ENCODE measurements at places on chromosomes 1 and 21.

GRCh38 chr1:93668951-93669350 lies 12.7 kb downstream of the BCAR3 start:
- no peak for DNase-seq

GRCh38 chr1:225603538-225604354 lies 49.2 kb downstream of the ENAH start:
- peak; percentile 83 for DNase-seq

DNA sequence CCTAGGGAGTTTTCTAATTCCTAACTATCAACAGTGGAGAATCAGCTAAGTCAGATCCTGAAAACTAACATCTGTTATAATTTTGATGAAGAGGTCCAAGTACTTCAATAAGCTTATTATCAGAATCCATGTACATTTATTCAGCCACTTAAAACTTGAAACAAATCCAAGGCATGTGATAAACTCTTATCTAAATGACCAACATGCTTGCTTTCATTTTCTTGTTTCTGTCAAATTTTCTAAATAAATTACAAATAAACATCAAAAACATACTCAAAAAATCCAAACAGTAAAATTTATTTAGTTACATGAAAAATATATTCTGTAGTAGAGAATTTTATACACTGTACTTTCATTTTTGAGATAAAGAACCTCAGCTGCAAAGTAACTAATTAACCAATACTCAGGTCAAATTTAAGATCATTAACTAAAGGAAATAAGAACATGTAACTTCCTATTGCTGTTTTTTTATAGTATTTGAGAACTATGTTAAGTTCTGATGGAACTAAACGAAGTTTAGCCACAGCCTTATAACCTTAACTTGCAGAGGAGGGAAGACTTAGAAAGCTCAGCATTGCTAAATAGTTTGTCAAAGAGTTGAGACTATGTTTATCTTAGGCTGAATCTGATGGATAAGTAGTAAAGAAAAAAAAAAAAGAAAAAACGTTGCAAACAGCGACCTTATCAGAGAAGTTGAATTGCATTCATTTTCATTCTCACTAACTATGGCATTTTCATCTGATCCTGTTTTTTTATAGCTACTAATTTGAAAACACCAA lies 44.9 kb downstream of the SYNJ1 start:
- no peak for DNase-seq

- no peak for DNase-seq
These were observed at the start of gene RGS18 for GRCh38 chr1:192158181-192158580. TSS of gene RGS18 (plus strand) at chr1:192158462. CDS start at chr1:192158638, 176 bp downstream.

GRCh38 chr1:202349206-202349928 lies 868 bp downstream of the PPP1R12B start:
- DNase-seq, result peak; percentile 74

- no peak for DNase-seq
These were observed 124.3 kb downstream of the RERE start for GRCh38 chr1:8693107-8693506.

- peak; percentile 30 for DNase-seq
These were observed 12.7 kb upstream of the TRAF3IP3 start for GRCh38 chr1:209743145-209743482.

GRCh38 chr1:17134034-17134433 lies 14.8 kb upstream of the PADI2 start:
- DNase-seq, result no peak

GRCh38 chr1:247294282-247294681 lies 37.4 kb downstream of the ZNF496 start:
- DNase-seq, result peak; percentile 90

DNA sequence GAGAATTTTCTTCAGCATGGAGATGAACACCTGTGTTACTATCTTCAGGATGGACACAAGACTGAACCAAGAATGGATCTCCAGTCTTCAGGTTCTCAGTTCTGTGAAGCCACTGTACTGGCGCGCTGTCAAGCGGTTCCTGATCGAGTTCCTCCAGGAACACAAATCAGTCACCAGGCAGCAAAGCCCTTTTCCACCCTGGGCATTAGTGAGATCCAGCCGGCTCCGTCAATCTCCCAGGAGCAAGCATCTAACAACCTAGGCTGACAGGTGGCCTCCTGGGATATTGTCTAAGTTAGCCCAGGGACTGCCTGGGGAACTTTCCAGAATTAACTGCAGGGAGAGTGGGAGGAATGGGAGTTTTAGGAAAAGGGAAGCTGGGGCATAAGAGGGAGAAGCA lies 9.7 kb upstream of the IGFN1 start:
- DNase-seq, result no peak

- DNase-seq, result no peak
These were observed 50.5 kb downstream of the C1orf21 start for GRCh38 chr1:184437291-184437690.

DNA sequence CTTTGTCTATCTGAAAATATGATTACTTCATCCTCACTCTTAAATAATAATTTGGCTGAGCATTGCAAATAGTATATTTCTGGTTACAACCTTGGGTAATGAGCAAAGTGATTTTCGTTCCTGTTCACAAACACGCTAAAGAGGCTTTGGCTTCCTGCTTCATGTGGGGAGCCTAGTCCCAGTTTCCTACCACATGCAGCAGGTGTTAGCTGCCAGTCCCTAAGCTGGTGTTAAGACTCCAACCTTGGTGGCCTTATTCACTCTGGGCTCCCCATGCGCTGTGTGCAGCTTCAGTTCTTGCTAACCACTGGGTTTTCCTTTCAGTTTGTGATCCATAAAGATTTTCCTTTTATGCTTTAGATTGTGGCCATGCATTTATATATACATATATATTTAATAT lies 56.7 kb upstream of the BARHL2 start:
- no peak for DNase-seq

DNA sequence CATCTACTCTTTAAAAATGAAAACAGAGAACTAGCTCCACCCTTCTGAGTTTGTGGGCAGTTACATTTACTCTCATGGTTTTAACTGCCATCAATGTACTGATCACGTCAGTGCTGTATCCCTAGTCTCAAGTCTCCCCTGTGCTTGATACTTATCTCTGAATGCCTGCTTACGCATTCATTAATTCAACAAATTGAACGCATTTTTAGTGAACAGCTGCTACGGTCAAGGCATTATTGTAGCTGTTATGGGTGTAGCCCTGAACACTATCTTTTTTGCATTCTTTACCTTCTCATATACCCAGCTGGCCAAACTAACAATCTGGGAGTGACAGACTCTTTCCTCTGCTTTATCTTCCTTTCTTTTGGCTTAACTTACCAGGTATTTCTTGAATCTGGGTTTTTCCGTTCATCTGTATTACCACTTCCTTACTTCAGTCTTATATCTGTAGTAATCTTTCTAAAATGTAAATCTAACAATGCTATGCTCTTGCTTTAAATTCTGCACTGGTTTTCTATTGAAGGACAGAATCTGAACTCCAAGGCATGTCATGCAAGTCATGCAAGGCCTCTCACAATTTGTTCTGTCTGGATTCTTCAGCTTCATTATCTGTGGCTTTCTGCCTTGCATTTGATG lies 33.3 kb downstream of the SMG7 start:
- no peak for DNase-seq

- DNase-seq, result peak; percentile 65
These were observed 1.7 kb downstream of the PLEKHG5 start for GRCh38 chr1:6489799-6490180.

DNA sequence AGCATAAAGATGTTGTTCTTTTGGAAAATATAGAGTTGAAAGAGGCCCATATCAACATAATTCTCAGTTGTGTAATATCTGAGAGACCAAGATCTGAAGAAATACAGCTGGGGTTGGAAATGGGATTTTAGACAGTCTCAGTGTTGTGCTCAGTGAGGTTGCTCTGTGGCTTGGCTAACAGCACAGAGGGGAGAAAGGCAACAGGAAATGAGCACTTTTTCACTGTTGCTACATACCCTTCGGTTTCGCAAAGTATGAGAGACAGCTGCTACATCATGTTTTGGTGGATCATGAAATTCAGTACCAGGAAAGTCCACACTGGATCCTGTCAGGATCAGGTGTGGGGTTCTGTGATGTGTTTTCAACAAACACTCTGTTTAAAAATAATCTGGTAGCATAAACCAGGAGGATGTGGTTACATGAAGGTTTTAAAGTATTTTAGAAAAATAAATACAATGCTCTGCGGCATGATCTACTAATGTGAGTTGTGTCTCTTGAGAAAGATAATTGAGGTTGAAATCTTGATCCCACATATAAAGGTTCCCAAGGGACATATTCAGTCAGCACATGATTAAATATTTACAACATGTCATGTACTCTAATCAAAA lies 7.0 kb upstream of the GPR88 start:
- peak; percentile 88 for DNase-seq

DNA sequence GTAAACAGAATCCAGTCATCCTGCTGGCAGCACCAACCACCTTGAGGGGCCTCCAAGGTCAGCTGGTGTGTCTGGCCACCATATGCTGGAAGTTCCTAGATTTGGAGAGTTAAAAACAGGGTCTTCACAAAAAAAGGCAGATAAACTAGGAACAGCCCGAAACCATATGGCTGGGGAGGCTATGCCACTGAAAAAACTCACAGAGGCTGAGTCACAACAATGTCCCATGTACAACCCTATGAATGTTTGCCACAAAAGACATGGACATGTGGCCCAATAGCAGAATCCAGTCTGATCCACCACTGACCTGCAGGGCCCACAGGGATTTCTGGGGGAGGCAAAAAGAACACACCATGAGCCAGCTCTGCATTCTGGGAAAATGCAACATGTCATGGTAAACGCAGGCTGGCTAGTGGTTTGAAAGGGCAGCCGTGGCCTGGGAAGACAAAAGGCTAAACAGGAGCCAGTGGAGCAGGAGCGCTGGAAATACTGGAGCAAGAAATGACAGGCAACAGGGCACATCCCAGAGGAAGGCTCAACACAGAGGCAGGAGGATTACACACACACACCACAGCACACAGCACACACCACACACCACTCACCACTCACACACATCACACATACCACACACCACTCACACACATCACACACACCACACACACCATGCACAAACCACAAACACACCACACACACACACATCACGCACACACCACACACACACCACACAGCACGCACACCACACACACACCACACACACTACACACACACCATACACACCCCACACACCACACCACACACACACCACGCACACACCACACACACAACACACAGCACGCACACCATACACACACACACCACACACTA lies 55.4 kb downstream of the HSF2BP start:
- DNase-seq, result peak; percentile 72

DNA sequence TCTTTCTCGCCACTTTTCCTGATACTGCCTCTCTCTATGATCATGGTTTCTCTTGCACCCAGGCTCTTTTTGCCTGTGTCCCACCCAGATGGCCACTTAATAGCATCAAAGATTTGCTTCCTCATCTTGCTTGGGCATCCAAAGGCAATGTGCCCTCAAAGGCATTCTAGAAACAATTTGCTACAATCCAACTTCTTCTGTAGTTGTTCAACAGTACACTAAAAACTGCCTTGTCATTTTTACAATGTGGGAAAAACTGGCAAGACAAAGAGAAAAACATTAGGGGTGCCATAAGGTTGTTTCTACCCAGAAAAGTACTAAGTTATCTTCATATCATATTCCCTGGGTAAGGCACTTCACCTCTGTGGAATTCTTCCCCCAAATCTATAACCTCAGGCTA lies 16.5 kb upstream of the KLF18 start:
- DNase-seq, result no peak

- DNase-seq, result peak; percentile 78
These were observed 64.1 kb upstream of the GNG12 start for GRCh38 chr1:67897270-67897949.

- DNase-seq, result no peak
These were observed 4.4 kb upstream of the INPP5B start for GRCh38 chr1:37951041-37951782.

DNA sequence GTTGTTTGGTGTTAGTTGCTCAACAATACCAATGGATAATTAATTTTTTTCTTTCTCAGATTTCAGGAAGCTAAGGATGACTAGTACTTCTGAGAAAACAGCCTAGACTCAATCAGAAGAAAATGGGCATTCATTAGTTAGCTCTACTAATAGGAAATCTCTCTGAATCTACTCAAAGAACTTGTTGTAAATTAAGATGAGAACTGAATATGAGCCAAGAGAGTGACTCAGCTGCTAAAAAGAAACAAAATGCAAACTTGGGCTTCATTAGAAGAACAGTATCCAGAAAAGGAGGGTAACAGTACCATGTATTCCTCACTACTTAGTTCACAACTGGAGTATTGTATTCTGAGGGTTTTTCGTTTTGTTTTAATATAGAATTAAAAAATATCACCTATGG lies 12.5 kb downstream of the FOXJ3 start:
- peak; percentile 51 for DNase-seq

DNA sequence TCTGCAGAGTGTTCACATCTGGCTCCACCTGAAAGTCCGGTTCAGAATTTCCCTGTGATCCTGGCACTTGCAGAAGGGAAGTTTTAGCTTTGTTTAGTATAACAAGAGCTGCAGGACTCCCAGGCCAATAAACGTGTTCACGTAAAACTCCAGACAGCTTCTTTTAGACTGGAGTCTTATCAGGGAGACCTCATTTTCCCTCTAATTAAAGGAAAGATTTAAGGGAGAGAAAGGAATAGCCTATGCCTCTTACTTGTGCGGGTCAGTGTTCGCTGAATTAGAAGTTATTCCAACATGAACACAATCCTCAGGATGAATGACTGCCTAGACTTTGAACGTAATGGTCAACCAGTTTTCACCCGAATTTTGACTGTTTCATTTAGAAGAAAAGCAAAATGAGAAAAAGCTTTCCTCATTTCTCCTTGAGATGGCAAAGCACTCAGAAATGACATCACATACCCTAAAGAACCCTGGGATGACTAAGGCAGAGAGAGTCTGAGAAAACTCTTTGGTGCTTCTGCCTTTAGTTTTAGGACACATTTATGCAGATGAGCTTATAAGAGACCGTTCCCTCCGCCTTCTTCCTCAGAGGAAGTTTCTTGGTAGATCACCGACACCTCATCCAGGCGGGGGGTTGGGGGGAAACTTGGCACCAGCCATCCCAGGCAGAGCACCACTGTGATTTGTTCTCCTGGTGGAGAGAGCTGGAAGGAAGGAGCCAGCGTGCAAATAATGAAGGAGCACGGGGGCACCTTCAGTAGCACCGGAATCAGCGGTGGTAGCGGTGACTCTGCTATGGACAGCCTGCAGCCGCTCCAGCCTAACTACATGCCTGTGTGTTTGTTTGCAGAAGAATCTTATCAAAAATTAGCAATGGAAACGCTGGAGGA lies 202.1 kb upstream of the SGIP1 start:
- DNase-seq, result peak; percentile 94

GRCh38 chr1:9907441-9907840 lies 2.6 kb downstream of the CTNNBIP1 start:
- no peak for DNase-seq

DNA sequence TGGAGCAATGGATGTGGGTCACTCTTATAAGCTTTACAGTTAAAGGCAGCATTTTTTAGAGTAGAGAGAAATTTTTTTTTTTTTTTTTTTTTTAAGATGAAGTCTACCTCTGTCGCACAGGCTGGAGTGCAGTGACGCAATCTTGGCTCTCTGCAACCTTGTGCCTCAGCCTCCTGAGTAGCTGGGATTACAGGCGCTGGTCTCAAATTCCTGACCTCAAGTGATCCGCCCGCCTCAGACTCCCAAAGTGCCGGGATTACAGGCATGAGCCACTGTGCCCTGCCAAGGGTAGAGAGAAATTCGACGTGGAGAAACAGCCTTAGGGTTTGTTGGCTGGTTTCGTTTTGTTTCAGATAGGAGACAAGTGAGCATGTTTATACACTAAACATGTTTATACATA lies 594.2 kb upstream of the ADAMTS5 start:
- DNase-seq, result peak; percentile 48

- DNase-seq, result no peak
These were observed 11.2 kb upstream of the LEPR start for GRCh38 chr1:65409314-65409713.

GRCh38 chr1:159602501-159602999 lies 14.9 kb downstream of the APCS start:
- no peak for DNase-seq
